Fibroblast of skin of right biceps (primary cell): ENCODE measurements at places on chromosomes 11 and 22.

DNA sequence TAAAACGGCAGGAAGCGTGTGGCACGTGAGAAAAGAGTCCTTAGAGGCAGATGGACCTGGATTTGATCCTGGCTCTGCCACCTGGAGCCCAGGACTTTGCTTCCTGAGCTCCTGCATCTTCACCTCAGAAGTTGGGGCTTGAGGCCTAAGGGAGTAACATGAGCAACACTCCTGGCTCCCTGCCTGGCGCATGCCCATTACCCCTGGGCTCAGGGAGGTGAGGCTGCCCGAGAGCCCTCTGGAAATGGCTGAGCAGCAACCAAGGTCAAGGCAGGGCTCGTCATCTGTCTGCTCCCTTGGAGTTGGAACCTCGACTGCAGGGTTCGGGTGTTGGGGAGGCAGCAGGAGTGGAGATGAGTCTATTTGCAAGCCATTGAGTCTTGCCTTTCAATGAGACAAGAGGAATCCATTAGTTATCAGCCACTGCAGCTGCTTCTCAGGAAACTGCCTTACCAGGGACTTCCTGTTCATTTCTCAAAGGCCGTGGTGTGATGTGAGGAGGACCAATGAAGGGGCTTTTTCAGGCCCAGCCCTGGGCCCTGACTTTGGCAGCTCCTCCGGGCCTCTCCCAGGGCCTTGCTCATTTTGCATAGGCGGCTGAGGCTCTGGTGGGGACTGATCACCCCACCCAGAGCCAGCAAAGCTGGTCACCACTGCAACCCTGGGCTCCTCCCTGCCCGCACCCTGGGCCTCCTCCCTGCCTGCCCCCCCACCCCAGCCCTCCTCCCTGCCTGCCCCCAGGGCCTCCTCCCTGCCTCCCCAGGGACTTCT, 6.4 kb downstream of the FADS2 start:
- peak; percentile 76 for DNase-seq

GRCh38 chr11:74460481-74461154, 6.7 kb downstream of the KCNE3 start:
- DNase-seq: peak; percentile 70

- no peak for DNase-seq
Observed at GRCh38 chr11:2742201-2742600, 42.4 kb upstream of the KCNQ1OT1 start.

DNA sequence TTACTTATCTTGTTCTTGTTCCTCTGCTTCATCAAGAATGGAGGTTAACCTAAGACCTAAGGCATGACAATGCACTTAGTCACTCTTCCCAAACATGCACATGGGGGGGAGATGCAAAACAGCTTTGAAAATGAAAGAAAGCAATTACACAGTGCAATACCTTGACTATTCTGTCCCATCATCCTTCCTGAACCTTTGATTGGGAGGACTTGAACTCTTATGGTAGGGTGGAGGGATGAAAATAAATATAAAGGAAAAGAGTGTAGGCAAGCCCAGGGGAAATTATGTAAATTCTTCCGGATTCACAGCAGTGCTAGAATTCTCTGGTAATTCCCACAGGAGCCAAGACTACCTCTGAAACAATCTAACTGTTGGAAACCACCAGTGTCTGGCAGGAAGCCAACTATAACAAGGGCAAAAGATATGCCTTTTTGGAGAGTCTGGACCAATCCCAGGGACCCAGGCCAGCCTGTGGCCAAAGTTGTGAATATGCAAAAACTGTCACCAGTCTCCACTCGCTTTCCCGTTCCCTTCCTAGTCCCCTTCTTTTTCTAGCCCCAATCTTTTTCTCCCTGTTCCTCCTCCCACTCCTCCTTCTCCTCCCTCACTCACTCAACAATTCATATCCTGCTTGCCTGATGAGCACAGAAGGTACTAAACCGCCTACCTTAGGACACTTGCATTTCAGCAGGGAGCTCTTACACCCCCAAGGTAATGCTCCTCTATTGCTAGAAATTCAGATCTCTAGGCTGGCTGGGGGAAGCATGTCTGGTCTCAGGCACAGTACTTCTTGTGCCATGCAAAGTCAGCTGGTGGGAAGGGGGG, 2.5 kb upstream of the RCN1 start:
- DNase-seq: peak; percentile 98

GRCh38 chr11:11313426-11313825, 39.6 kb downstream of the CSNK2A3 start:
- peak; percentile 7 for DNase-seq
